NCI-H524 (cell line): ENCODE measurements at places on chromosomes 1 and 21.

DNA sequence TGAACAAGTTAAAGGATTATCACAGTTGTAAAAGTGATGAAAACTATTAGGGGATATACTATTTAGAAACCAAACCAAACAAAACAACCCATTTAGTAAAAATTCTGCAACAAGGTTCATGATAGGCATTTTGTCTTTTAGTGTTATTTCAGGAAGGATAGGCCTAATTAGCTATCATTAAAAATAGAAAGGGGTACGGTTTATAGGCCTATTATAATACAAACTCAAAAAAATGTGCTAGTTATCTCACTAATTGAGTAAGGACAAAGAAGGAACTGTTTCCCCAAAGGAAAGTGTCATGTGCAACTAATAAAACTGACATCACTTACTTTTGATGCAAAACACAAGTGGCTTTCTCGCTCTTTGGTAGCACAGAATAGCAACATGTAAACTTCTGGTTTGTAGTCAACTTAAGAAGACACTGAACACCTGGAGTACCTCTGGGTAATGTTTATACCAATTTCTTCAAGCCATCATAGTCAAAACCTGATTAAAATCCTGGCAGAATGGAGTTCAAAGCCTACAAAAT is 28.5 kb downstream of the SLC16A1 start:
- no peak for DNase-seq

DNA sequence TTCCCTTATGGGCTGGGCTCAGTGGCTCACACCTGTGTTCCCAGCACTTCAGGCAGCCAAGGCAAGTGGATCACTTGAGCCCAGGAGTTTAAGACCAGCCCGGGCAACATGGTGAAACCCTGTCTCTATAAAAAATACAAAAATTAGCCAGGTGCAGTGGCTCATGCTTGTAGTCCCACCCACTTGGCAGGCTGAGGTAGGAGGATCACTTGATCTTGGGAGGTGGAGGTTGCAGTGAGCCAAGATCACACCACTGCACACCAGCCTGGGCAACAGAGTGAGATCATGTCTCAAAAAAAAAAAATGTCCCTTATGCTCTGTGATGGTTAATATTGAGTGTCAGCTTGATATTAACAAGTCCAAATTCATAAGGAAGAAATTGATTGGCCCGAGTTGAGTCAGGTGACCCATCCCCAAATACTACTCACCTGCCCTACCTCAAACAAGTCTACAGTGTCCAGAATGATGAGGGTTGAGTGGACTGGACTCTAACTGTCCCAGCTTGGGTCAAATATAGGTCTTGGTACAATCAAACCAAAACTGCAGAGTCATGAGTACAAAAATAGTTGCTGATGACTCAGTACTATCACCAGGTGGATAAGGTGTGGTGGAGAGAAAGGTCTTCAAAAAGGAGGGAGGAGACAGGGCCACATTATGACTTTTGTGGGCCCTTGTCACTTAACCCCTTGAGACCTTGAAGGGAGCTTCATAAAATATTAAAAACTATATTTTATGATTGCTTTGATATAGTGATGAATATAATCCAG is 161.0 kb downstream of the ZNF326 start:
- no peak for DNase-seq

DNA sequence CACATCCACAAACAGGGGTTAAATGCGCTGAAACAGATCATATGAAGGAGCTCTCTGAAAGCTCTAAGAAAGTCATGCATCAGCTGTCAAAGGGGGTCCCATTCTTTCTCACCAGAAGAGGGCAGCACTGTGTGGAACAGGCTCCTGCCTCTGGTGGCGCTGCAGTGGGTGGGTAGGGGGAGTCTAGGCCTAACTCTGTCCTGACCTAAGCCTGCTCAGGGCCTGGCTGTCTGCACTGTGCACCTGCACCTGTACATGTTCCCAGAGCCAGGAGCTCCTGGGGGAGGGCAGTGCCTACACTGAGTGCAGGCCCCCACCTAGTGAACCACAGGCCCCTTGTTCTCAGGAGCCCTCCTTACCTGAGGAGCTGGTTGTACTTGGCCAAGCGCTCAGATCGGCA is 16.0 kb downstream of the ENO1 start:
- peak; percentile 36 for DNase-seq

DNA sequence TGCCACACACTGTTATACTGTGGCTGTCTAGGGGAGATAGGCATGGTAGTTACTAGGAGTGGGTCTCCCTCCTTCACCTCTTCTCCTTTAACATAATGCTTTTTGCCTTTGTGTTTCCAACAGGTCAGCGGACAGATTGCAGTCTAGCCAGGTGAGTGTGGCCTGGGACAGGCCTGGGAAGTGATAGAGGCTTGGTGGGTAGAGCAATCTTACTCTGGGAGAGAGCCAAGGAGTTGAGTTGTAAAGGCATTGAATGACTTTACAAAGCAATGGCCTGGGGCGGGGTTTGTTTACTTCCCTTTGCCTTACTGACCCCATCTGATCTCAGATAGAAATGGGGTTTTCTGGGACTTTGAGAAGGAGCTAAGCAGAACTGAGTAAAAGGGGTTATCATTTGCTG is 51.0 kb upstream of the IKBKE start:
- no peak for DNase-seq

DNA sequence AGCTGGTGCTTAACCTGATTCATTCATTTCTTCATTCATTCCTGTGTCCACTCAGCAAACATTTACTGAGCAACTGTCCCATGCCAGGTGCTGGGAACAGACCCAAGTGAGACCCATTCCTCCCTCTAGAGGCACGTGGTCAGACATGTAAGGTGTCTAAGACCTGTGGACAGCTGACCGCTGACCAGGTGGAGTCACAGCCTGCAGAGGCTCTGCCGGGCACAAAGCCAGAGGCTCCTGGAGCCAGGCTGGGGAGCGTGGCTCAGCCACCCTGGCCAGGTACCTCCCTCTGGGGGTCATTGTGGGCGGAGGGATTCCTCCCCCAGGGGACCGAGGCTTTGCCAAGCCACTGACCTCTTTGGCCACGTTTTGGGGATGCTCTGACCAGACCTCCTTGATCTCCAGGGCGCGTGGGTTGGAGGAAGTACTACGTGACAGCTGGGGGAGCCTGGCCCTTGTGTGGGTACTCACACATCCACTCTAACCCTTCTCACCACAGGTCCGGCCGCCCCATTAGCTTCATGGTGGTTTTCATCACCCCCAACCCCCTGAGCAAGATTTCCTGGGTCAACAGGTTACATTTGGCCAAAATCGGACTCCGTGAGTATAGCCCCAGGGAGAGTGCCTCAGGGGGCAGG is 100.3 kb downstream of the ARHGEF10L start:
- no peak for DNase-seq

DNA sequence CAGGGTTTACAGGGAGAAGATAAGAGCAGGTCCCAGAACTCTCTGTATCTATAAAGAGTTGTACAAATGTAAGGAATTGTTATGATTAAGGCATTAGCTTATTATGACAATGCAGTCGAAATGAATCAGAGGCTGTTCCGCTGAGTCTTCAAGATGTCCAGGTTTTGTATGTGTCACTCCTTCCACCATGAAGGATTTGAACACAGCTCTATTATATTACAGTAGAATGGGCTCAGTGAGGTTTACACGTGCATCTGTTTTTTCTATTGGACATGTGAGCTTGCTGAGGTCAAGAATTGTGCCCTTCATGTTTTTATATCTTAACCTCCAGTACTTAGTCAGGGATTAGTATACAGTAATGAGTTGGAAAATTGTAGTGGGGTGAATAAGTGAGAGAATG is 86.3 kb downstream of the MPZL1 start:
- DNase-seq, result no peak
